ENCODE measurements at places on chromosomes 7 and 10. TPM values are rescaled to one million over a fixed set of nuclear protein-coding genes. Genes with fewer than 3 reads are reported as not detected.

GRCh38 chr7:137399827-137400823, 56.6 kb upstream of the PTN start:
- no peak for DNase-seq
- no peak overlapping the region for H3K27ac ChIP-seq
- no peaks in the 10 kb centered on the region for H3K27me3 ChIP-seq
- H3K36me3 ChIP-seq: no peaks in the 10 kb centered on the region
- no peak overlapping the region for H3K4me3 ChIP-seq

DNA sequence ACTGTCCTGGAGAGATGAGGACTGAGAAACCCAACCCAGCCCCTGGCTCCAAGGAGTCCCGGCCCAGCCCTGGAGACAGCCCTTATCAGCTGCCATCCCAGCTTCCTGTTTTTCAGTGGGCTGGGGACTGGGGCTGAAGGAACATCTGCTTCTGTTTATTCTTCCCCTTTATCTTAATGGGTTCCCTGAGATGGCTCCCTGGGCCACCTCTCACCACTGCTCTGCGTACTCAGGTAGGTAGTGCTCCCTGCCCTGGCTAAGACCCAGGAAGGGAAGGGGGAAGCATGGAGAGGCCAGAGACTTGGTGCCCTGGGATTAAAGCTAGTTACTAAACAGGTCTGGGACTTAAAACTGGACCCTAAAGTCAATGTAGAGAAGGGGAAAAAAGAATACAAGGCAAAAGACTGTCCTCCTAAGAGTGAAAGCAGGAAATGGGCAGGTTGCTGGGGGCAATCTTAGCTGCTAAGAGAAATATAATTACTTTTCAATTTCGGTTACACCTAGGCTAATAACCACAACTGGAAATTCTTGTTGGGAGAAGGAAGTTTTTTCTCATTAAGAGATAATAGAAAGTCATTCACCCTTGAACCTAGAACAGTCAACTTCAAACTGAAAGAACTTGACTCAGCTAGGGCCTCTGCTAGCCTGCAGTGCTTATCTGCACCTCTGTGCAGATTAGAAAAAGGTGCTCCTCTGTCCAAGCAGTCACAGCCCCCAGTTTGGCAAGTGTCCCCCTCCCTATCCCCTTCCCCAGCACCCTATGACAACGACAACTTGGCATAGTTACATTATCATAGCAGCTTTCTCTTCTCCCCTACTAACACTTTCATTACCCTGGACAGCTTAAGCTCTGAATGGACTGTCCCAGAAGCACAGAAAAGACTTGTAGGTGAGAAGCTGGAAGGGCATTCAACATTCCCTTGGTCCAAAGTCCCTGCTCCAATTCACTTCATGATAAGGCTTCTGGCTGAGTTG, 65.6 kb upstream of the KDM7A start:
- peaks cover 15% of the 10 kb centered on the region for H3K4me1 ChIP-seq
- no peak overlapping the region for H3K27ac ChIP-seq
- DNase-seq: peak; percentile 23
- H3K4me3 ChIP-seq: no peak overlapping the region
- H3K36me3 ChIP-seq: no peaks in the 10 kb centered on the region
- H3K27me3 ChIP-seq: no peaks in the 10 kb centered on the region

DNA sequence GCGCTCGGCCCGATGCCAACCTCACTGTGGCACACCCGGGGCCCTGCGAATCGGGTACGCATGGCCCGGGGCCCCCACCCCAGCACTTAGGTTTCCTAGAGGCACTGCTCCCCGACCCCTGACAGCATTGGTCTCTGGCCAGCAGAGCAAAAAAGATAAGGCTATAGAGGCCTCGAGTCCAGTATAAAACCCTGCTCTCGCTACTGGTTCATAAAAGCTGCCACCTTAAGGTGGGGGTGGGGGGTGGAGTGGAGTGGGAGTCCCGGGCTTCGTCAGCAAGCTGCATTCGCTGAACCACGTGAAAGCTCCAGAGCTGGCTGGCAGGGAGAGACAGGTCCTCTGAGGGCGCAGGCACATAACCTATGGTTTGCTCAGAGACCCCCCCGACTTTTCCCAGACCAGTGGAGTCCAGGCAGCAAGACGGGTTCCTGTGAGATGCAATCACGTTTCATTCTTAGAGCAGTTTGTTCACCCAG, 1.3 kb downstream of the KAZALD1 start:
- no peak overlapping the region for H3K27ac ChIP-seq
- peaks cover 43% of the 10 kb centered on the region for H3K4me1 ChIP-seq
- H3K36me3 ChIP-seq: no peaks in the 10 kb centered on the region
- H3K27me3 ChIP-seq: peaks cover 39% of the 10 kb centered on the region
- no peak for DNase-seq

The TMEM176A gene
- not detected for total RNA-seq

- H3K27ac ChIP-seq: no peak overlapping the region
- peak overlapping the region; percentile 78 for H3K4me3 ChIP-seq
- H3K27me3 ChIP-seq: no peaks in the 10 kb centered on the region
- no peaks in the 10 kb centered on the region for H3K36me3 ChIP-seq
- peaks cover 13% of the 10 kb centered on the region for H3K4me1 ChIP-seq
Observed at GRCh38 chr10:132398566-132398991, 1.6 kb downstream of the PWWP2B start.

GRCh38 chr7:2201128-2201527, 31.6 kb downstream of the MAD1L1 start:
- H3K4me1 ChIP-seq: peaks cover 4% of the 10 kb centered on the region
- DNase-seq: no peak
- H3K27me3 ChIP-seq: no peaks in the 10 kb centered on the region
- H3K27ac ChIP-seq: no peak overlapping the region
- peaks cover 15% of the 10 kb centered on the region for H3K36me3 ChIP-seq
- no peak overlapping the region for H3K4me3 ChIP-seq

The SPDYE8 gene
- total RNA-seq: not detected

- H3K27me3 ChIP-seq: peaks cover 5% of the 10 kb centered on the region
- H3K27ac ChIP-seq: no peak overlapping the region
- H3K36me3 ChIP-seq: no peaks in the 10 kb centered on the region
- H3K4me1 ChIP-seq: peaks cover 2% of the 10 kb centered on the region
- DNase-seq: peak; percentile 1
Observed at GRCh38 chr7:1692515-1693418, 22.7 kb downstream of the ELFN1 start.

DNA sequence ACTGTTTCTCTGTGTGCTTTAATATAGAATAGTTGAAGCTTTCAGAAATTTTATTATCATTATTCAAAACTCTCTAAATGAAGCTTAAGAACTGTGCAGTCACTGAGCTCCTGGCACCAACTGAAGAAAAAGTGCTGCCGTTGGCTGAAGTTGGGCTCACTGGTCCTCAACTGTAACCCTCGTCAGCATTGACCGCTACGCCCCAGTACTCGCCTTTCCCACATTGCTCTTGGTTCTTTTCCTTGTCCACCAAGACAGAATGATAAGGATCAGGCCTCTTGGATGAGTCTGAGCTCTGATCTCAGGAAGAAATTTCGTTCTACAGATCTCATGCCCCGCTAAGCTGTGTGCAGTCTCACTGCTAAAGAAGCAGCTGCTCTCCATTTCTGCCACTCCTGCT, 7.9 kb upstream of the TAF3 start:
- no peak overlapping the region for H3K4me3 ChIP-seq
- no peaks in the 10 kb centered on the region for H3K4me1 ChIP-seq
- H3K27me3 ChIP-seq: no peaks in the 10 kb centered on the region
- no peak for DNase-seq

- H3K36me3 ChIP-seq: peaks cover 16% of the 10 kb centered on the region
- H3K4me1 ChIP-seq: peaks cover 55% of the 10 kb centered on the region
- H3K27ac ChIP-seq: peak overlapping the region; percentile 99
- peak overlapping the region; percentile 97 for H3K4me3 ChIP-seq
Observed at GRCh38 chr10:112375721-112376395, 1.9 kb downstream of the ACSL5 start.

DNA sequence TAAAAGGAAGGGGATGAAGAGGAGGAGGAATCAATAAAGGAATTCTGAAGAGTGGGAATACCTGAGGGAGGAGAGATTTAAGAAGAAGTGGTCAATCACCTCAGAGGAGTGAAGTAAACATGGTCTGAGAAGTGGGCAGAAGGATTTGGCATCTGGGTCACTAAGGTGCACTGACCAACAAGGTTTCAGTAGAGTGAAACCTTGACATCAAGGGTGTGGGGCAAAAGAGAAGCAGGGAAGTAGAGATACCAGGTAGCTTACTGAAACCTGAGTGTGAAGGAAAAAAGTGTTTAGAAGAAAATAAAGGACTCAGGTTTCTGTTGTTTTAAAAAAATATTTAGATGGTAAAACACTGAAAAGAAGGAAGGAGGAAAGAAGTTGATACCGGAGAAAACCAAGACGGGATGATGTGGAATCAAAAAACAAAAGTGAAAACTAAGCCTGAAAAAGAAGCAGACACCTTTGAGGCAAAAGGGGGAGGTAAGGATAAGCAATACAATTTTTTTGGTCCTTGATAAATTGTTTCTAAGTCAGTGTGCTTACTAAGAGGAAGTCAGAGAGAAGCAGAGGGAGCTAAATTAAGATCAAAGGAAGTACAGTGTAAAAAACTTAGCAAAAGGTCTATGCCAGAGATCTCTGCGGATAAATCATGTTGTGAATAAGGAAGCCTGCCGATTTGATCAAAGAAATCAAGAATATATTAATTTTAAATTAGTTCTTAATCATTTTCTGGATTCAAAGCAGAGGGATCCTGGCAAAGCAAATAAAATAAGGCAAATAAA, 137.2 kb upstream of the GPR22 start:
- no peaks in the 10 kb centered on the region for H3K27me3 ChIP-seq
- peaks cover 12% of the 10 kb centered on the region for H3K36me3 ChIP-seq
- H3K4me3 ChIP-seq: no peak overlapping the region
- DNase-seq: no peak
- no peak overlapping the region for H3K27ac ChIP-seq
- peaks cover 16% of the 10 kb centered on the region for H3K4me1 ChIP-seq

The RBP3 gene
- total RNA-seq: not detected

- no peak overlapping the region for H3K4me3 ChIP-seq
- no peaks in the 10 kb centered on the region for H3K27me3 ChIP-seq
Observed at GRCh38 chr7:82803411-82803810, 359.3 kb downstream of the PCLO start.

DNA sequence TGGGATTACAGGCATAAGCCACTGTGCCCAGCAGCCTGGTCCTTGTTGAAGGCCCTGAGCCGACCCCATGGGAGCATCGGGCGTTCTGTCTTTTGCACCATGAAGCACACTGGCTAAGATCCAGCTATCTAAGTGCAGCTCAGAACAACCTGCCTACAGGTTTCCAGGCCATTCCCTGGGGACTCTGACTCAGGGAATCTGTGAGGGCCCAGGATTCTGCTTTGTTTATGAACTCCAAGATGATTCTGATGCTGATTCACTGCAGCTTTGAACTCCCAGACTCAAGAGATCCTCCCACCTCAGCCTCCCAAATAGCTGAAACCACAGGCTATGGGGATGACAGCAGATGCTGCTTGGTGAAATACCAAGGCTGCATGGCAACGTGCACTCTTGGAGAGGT, 30.2 kb downstream of the NPTX2 start:
- H3K27ac ChIP-seq: no peak overlapping the region
- H3K4me3 ChIP-seq: no peak overlapping the region
- no peak for DNase-seq

DNA sequence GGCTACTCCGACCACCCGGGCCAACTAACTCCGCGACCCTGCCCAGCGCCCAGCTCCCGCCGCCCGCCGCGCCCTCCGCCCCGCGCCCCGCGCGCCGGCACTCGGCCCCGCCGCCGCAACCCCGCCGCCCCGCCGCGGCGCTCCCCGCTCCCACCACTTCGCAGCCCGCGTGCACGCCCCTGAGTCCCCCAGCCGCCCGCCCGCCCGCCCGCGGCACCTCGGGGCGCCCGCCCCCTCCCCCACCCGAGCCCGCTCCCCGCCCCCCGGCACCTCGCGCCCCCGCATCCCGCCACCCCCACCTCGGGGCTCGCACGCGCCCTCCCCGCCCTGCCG, 598 bp downstream of the JAZF1 start:
- H3K4me1 ChIP-seq: peaks cover 16% of the 10 kb centered on the region
- no peak for DNase-seq
- no peak overlapping the region for H3K4me3 ChIP-seq
- H3K27me3 ChIP-seq: peaks cover 8% of the 10 kb centered on the region
- no peaks in the 10 kb centered on the region for H3K36me3 ChIP-seq

GRCh38 chr10:63822496-63822895, 301.3 kb downstream of the REEP3 start:
- no peak overlapping the region for H3K4me3 ChIP-seq
- H3K27me3 ChIP-seq: peaks cover 36% of the 10 kb centered on the region
- no peak for DNase-seq
- no peak overlapping the region for H3K27ac ChIP-seq
- H3K4me1 ChIP-seq: no peaks in the 10 kb centered on the region

The EPHB6 gene
- 22.1 TPM for total RNA-seq

The LRIT1 gene
- not detected for total RNA-seq

The GPNMB gene
- 0.38 TPM for total RNA-seq

The RET gene
- not detected for total RNA-seq

- H3K4me1 ChIP-seq: no peaks in the 10 kb centered on the region
- H3K27me3 ChIP-seq: no peaks in the 10 kb centered on the region
- H3K27ac ChIP-seq: no peak overlapping the region
- no peak overlapping the region for H3K4me3 ChIP-seq
Observed at GRCh38 chr7:66720561-66720960, 20.0 kb upstream of the RABGEF1 start.

The GRB10 gene
- total RNA-seq: 24.3 TPM

The PPP1R17 gene
- total RNA-seq: not detected

The FOXP2 gene
- total RNA-seq: not detected

The SAP25 gene
- total RNA-seq: 13.7 TPM

DNA sequence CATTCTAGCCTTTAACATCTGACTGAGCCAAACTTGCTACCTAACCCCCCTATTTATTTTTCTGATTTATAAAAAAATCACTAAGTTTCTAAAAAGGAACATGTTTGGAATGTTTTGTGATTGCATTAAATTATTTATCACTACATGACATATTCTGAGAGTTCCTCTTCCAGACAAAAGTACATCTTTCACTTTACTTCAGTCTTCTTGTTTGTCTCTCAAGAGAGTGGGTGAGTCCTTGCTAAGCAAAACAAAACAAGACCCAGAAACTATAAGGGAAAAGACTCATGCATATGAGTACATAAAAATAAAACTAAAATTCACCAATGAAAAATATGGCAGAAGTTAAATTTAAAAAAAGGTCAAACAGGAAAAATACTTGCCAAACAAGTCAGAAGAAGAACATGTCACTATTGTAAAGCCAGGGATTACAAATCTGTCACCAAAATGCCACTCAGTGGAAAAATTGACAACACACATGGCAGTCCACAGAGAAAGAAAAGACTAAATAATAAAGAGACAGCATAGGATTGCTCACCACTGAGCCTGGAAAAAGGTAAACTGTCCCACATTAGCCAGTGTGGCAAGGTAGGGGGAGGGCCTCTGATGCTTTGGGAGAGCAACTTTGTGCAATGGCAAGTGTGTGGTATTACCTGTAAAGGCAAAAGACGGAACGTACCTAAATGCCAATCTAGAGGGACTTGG, 166.7 kb upstream of the ZNF32 start:
- no peaks in the 10 kb centered on the region for H3K36me3 ChIP-seq
- peaks cover 46% of the 10 kb centered on the region for H3K4me1 ChIP-seq
- H3K4me3 ChIP-seq: peak overlapping the region; percentile 23
- no peak for DNase-seq

GRCh38 chr10:114713525-114714090, 55.5 kb upstream of the ABLIM1 start:
- no peaks in the 10 kb centered on the region for H3K4me1 ChIP-seq
- no peaks in the 10 kb centered on the region for H3K36me3 ChIP-seq
- H3K4me3 ChIP-seq: no peak overlapping the region
- no peak for DNase-seq
- no peak overlapping the region for H3K27ac ChIP-seq

The MARVELD1 gene
- total RNA-seq: 2.7 TPM

The CNNM1 gene
- 1.0 TPM for total RNA-seq

The ALDH18A1 gene
- total RNA-seq: 91.7 TPM

The CHST15 gene
- 0.50 TPM for total RNA-seq
